ENCODE measurements at places on chromosomes 3 and 15.
A peak's percentile ranks its signal among the peaks of the same experiment; 100 is the strongest.

DNA sequence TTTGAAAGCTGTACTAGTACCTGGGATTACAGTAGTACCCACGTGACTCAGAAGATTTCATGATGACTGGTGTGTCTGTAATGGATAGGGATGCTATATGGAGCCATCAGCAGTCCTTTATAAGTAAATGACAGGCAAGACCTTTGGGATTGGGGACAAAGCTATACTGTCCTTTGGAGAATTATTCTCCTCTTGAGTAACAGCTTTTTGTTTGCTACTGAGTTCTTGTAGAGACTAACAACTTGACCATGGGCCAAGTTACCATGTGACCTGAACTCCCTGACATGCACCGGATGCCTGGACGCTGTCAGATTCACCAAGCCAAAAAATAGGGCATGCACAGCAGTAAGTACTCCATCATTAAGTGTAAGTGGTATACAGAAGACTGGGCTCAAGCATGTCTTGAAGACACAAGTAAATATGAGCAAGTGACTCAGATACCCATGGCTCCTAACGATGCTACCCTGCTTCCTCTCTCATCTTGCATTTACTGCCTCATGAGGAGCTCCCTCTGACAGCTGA, 12.9 kb downstream of the SEC11A start:
- DNase-seq = peak; percentile 62

DNA sequence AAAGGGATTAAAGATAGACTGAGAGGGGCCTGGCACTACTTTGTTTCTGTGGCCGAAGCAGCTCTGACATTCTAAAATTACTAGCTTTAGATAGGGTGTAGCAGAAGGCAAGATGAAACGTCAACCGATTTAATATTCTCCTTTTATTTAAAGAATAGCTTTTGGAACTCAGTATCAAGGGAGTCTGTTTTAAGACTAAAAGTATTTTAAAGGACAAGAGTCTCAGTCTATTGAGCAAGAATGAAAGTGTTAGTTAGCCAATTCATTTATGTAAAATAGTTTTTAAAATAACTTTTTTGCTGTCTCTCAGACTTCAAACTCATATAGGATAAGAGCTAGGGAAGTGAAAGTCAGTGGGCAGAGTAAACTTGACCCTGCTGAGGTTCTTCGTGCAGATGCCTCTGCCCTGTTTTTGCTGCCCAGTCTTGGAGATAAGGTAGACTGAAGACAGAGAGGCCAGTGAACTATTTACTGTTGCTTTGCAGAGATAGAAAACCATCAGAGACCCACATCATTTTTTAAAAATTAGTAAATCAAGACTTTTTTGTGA, 1090.9 kb downstream of the ROBO2 start:
- DNase-seq = no peak

- DNase-seq = no peak
These were observed 60.2 kb downstream of the AGBL1 start for GRCh38 chr15:86139828-86140227.

DNA sequence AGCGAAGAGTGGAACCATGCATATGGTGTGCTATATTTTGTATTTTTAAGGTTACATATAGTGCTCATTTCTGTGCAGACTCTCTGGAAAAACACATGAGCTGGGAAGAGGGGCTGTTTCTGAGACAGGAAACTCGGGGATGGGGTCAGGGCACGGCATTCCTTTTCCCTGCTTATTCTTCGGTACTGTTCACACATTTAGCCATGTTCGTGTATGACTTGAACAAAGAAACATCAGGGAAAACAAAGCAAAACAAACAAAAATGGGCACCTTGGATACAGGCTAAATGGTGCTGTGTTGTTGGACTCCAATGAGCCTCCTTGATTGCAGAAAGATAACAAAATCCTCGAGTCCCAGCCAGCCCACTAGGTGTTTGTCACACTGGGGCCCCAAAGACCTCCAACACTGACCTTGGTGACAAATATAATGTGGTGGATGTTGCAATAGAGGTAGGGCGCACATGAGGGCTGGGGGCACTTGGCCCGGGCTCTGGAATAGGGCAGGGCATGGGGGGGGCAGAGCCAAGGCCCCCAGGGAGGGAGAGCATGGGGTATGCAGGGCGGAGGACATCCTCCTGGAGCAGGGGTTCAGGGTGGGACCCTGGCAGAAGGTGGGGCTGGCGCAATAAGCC, 19.3 kb downstream of the DNASE1L3 start:
- DNase-seq = no peak

- no peak for DNase-seq
These were observed 1080.1 kb upstream of the ALCAM start for GRCh38 chr3:104286645-104287044.

- DNase-seq = no peak
These were observed 133.2 kb upstream of the DAZL start for GRCh38 chr3:16738451-16738850.

DNA sequence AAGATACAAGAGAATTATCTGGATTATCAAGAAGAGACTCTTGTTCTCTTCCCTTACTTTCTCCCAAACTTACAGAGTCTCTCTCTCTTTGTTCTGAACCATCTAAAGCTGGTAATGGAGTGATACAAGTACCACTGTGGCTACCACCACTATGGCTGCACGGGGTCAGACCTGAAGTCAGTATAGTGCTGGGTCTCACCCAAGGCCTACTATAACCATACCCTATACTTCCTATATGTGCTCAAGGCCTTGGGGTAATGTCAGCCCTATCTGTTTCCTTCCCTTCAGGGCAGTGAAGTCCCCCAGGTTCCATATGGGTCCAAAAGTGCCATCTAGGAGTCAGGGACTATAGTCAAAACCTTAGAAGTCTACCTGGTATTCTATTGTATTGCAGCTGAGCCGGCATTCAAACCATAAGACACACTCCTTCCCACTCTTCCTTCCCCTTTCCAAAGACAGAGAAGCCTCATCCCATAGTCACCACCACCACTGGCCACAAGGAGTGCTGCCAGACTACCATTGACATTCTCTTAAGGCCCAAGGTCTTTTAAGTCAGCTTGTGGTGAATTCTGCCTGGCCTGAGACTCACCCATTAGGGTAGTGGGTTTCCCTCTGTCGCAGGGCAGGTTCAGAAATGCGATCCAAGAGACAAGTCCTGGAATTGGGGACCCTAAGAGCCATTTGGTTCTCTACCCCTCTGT, 615.0 kb upstream of the NECTIN3 start:
- DNase-seq = no peak

GRCh38 chr3:12300137-12300536, 11.3 kb downstream of the PPARG start:
- DNase-seq = no peak

GRCh38 chr3:174253196-174253823, 605.8 kb upstream of the NAALADL2 start:
- no peak for DNase-seq

- DNase-seq = peak; percentile 77
These were observed 35.5 kb downstream of the EOMES start for GRCh38 chr3:27686642-27687041.

DNA sequence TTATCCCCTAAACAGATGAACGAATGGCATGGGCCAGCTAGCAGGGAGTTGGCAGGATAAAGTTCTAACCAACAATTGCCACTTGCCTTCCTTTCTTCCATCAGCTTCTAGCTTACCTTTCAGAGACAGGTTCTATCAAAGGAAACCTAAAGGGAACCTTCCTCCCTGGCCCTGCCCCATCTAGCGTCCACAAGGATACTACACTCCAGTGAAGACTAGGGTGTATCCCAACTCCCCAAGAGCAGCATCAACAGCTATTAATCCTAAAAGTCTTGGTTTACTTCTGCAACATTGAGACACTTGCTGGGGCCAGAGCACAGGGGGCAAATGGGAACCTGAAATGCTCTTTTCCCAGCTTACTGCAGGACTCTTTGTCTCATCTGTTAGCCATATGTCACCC, 37.0 kb upstream of the TMC3 start:
- no peak for DNase-seq

GRCh38 chr3:118067439-118067838, 967.2 kb downstream of the IGSF11 start:
- no peak for DNase-seq

DNA sequence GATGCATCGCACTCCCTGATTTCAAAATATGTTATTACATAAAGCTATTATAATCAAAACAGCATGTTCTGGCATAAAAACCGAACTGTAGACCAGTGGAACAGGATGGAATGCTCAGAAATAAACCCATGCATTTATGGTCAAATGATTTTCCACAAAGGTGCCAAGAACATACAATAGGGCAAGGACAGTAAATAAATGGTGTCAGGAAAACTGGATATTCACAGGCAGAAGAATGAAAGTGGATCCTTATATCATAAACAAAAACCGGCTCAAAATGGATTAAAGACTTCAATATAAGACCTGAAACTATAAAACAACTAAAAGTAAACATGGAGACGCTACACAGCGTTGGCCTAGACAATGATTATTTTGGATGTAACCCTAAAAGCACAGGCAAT, 22.6 kb downstream of the USP50 start:
- DNase-seq = no peak

- DNase-seq = no peak
These were observed 91.5 kb upstream of the ACP3 start for GRCh38 chr3:132225664-132226063.

GRCh38 chr3:190375246-190375645, 12.7 kb upstream of the CLDN16 start:
- no peak for DNase-seq

GRCh38 chr3:20073683-20074082, 33.4 kb downstream of the KAT2B start:
- DNase-seq = no peak

GRCh38 chr3:138781012-138781470, 53.7 kb downstream of the PIK3CB start:
- no peak for DNase-seq

DNA sequence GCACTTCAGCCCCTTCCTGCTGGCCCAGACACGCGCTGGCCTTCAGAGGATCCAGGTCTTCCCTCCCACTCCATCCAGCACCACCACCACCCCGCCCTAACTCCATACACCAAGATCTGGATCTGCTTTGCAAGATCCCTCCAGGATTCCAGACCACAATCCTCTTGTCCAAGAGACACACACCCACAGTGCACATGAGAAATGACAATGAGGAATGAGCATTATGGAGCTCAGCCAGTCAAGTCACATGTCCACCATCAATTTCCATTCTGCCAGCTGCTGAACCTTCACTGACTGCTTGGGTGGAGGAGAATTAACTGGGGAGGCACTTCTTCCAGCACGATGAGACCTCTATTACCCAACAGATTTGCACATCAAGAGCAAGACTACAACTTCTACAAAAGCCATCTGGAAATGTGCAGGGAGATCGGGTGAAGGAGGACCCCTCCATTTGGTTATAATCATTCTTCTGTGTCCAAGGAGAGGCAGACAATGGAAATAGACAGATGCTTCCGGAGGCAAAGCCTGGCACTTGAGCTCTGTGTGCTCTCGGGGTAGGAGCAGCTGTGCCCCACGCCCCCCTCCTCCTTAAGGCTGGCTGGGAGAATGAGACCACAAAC, 12.3 kb upstream of the SPATA12 start:
- DNase-seq = no peak

DNA sequence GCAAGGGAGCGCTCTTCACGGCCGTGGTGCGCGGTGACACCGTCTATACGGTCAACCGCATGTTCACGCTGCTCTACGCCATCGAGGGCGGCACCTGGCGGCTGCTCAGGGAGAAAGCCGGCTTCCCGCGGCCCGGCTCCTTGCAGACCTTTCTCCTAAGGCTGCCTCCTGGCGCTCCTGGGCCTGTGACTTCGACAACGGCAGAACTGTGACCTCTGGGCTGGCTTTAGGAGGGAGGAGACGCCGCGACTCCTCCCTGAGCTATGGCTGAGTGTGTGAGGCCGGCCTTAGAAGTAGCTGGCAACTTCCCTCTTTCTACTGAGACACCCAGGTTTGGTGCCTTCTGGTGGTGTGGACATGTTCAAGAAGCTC, 1.4 kb downstream of the KBTBD13 start:
- peak; percentile 67 for DNase-seq

DNA sequence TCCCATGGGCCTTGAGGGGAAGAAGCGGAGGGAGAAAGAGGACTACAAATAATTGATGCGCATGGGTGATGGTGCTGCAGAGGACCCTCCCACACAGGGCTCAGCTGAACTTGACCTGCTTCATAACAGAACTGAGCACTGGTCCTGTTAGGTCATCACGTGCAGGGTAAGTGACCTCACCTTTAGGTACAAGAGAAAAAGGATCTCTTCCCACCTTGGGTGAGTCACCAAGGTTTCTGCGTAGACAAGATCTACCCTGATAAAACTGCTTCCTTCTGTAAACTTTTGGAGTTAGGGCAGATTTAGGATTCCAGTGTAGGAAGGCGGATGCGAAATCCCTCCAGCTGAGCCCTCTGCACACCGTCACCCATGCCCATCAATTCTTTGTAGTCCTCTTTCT, 67.1 kb downstream of the FEM1B start:
- DNase-seq = no peak

DNA sequence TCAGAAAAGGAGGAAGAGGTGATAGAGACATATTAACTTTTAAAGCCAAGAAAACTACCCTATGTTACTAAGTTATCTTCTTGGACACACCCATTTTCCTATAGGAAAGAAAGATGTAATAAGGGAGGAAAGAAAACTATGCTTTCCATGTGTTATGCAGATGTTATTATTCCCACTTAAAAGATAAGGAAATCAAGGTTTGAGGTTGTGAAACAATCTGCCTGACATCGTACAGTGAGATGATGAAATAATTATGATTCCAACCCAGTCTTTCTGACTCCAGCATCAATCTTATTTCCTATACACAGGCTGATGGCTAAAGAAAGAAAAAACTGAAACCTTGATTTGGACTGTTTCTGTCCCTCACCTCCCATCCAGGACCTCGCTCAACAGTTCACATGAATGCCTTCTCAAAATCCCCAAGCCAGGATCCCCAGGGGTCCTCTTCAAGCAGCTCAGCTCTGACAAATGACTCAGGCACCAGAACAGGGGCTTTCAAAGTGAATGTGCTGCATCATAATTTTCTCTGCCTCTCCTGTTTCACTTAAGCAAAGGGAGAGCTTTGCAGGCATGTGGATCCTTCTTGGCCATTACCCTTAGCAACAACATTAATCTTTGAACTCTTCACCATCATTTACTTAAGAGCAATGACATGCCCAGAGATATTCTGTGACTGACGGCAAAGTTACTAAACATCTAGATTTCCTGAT, 12.4 kb upstream of the EID1 start:
- DNase-seq = peak; percentile 73

Measured in EH (cell line).